ENCODE measurements at places on chromosomes 1 and 21. TPM values are rescaled to one million over a fixed set of nuclear protein-coding genes. Genes with fewer than 3 reads are reported as not detected.

GRCh38 chr1:44418022-44418673, 13.1 kb downstream of the RNF220 start:
- DNase-seq, result no peak
- H3K27me3 ChIP-seq, result peaks cover 56% of the 10 kb centered on the region
- H3K27ac ChIP-seq, result no peak overlapping the region
- H3K36me3 ChIP-seq, result no peaks in the 10 kb centered on the region

GRCh38 chr21:46424621-46425020, 34.1 kb upstream of the DIP2A start:
- H3K36me3 ChIP-seq, result peaks cover 43% of the 10 kb centered on the region
- no peaks in the 10 kb centered on the region for H3K27me3 ChIP-seq
- peaks cover 43% of the 10 kb centered on the region for H3K4me1 ChIP-seq
- peak overlapping the region; percentile 61 for H3K27ac ChIP-seq
- no peak overlapping the region for H3K4me3 ChIP-seq
- peak; percentile 58 for DNase-seq

DNA sequence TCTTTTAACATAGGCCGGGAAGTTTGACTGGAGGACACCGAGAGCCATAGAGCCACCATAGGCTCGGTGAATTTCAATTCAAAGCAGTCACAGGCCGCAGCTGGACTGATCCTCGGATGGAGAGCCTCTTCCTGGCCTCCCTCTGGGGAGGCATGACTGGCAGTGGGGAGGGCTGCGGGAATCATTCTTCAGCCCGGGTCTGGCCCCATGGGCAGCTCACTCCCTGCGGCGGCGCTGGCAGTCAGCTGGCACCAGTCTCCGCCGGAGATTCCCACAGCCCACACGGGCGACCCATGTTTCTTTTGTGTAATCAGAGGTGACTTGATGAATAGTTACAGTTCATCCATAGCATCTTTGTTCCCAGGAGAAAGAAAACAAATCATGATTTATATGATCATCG, 10.6 kb downstream of the ESPN start:
- H3K4me1 ChIP-seq, result peaks cover 9% of the 10 kb centered on the region
- no peaks in the 10 kb centered on the region for H3K36me3 ChIP-seq
- H3K27me3 ChIP-seq, result no peaks in the 10 kb centered on the region
- H3K4me3 ChIP-seq, result no peak overlapping the region

OR6N1 gene
- not detected for total RNA-seq

- no peak for DNase-seq
- H3K36me3 ChIP-seq, result no peaks in the 10 kb centered on the region
- peaks cover 72% of the 10 kb centered on the region for H3K27me3 ChIP-seq
- H3K27ac ChIP-seq, result no peak overlapping the region
- H3K4me3 ChIP-seq, result no peak overlapping the region
These were observed 1.2 kb upstream of the CSMD2 start for GRCh38 chr1:34166191-34166624.

DNA sequence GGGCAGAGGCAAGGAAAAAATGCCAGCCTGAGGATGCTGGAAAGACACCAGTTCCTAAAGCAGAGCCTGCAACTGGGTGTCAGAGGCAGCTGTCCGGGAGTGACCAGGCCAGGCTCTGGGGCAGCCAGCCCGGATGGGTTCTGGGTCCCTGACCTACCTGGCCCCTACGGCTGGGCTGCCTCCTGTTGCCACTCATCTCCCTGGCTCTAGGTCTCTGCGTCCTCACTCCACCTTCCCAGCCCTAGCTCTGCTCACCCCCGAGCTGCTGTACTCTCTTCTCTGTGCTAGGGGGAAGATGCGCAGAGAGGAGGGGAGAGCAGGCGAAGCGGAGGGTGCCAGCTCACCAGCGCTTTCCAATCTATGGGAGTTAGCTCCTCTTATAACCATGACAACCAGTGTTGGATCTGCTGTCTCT, 9.0 kb downstream of the ARHGEF2 start:
- no peak overlapping the region for H3K4me3 ChIP-seq
- H3K27me3 ChIP-seq, result no peaks in the 10 kb centered on the region
- peak overlapping the region; percentile 82 for H3K27ac ChIP-seq
- H3K36me3 ChIP-seq, result peaks cover 73% of the 10 kb centered on the region

- DNase-seq, result no peak
- peaks cover 19% of the 10 kb centered on the region for H3K36me3 ChIP-seq
- H3K27ac ChIP-seq, result no peak overlapping the region
- no peaks in the 10 kb centered on the region for H3K27me3 ChIP-seq
- H3K4me3 ChIP-seq, result no peak overlapping the region
These were observed 40.5 kb downstream of the CD34 start for GRCh38 chr1:207870306-207871031.

KRTAP10-6 gene
- total RNA-seq, result not detected

GRHL3 gene
- total RNA-seq, result not detected

GRCh38 chr1:56345831-56346230, 233.5 kb downstream of the PLPP3 start:
- H3K27me3 ChIP-seq, result no peaks in the 10 kb centered on the region
- H3K27ac ChIP-seq, result no peak overlapping the region
- DNase-seq, result no peak
- H3K4me1 ChIP-seq, result no peaks in the 10 kb centered on the region
- H3K4me3 ChIP-seq, result no peak overlapping the region

GRCh38 chr1:183693521-183693920, 40.4 kb upstream of the APOBEC4 start:
- no peaks in the 10 kb centered on the region for H3K36me3 ChIP-seq
- no peak for DNase-seq
- no peak overlapping the region for H3K4me3 ChIP-seq
- H3K27ac ChIP-seq, result no peak overlapping the region
- no peaks in the 10 kb centered on the region for H3K27me3 ChIP-seq

SPRR1A gene
- not detected for total RNA-seq

DNA sequence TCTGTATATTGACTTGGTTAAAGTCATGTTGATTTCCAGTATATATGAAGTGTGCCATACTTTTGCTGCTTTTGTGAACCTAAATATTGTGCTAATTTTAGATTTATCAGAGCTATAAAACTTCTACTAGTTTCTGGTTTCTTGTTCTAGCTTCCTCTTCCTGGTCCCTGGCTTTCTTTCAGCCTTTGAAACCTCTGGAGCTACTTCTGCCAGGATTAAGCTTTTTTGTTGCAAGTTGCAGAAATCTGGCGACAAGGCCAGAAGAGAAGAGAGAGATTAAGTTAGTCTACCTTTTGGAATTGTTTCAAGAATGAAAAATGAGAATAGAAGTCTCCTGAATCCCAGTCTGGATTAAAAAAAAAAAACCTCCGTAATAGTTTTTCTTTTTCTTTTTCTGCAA, 13.5 kb downstream of the RNF2 start:
- no peaks in the 10 kb centered on the region for H3K27me3 ChIP-seq
- H3K4me3 ChIP-seq, result no peak overlapping the region
- H3K4me1 ChIP-seq, result peaks cover 9% of the 10 kb centered on the region
- H3K36me3 ChIP-seq, result no peaks in the 10 kb centered on the region
- DNase-seq, result no peak

DNA sequence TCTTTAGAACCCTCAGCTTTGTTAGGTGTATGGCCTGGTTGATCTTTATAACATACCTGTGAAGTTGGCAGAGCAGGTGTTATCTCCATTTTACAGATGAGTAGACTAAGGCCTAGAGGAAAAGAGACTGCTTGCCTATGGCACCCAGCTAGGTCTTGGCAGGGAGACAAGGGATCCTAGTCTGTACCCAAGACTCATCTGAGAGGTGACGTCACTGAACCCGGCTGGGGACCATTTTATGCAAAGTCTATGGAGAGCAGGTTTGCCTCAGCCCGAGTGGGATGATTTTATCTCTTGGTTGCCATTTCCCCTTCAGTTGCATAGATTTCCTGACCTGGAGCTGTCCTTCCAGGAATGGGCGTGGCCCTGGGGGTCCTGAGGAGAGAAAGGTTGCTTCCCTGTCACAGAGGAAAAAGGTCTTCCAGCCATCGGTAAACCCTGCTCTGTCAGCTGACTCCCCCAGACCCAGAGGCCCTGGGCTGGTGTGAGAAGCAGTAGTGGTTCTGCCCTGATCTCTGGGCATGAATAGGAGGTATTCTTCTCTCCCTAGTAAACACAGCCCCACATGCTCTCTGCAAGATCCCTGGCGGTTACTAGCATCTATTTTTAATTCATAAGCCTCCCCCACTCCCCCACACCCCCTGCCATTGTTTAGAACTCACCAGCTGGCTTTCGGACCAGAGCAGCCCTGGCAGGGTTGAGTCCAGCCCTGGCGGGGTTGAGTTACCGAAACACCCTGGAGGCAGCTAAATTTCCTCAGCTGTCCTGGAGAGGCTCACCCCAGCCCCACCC, 19.6 kb downstream of the TMCC2 start:
- no peak overlapping the region for H3K27ac ChIP-seq
- H3K27me3 ChIP-seq, result no peaks in the 10 kb centered on the region
- H3K36me3 ChIP-seq, result no peaks in the 10 kb centered on the region
- H3K4me3 ChIP-seq, result no peak overlapping the region

ATP13A2 gene
- 30.6 TPM for total RNA-seq

OR10Z1 gene
- not detected for total RNA-seq

GRCh38 chr1:47849591-47850261, 147.5 kb downstream of the TRABD2B start:
- H3K27ac ChIP-seq, result no peak overlapping the region
- no peaks in the 10 kb centered on the region for H3K4me1 ChIP-seq
- no peaks in the 10 kb centered on the region for H3K27me3 ChIP-seq
- H3K4me3 ChIP-seq, result no peak overlapping the region
- DNase-seq, result no peak
- no peaks in the 10 kb centered on the region for H3K36me3 ChIP-seq

PTGFR gene
- not detected for total RNA-seq

ERICH3 gene
- not detected for total RNA-seq

GRCh38 chr1:154863315-154864174, 6.5 kb downstream of the KCNN3 start:
- no peak overlapping the region for H3K27ac ChIP-seq
- H3K36me3 ChIP-seq, result no peaks in the 10 kb centered on the region
- H3K4me1 ChIP-seq, result no peaks in the 10 kb centered on the region
- H3K4me3 ChIP-seq, result no peak overlapping the region
- peaks cover 18% of the 10 kb centered on the region for H3K27me3 ChIP-seq

- H3K27ac ChIP-seq, result no peak overlapping the region
- peak overlapping the region; percentile 51 for H3K4me3 ChIP-seq
- H3K4me1 ChIP-seq, result peaks cover 20% of the 10 kb centered on the region
- peaks cover 17% of the 10 kb centered on the region for H3K27me3 ChIP-seq
- H3K36me3 ChIP-seq, result no peaks in the 10 kb centered on the region
These were observed 590 bp downstream of the CNN3 start for GRCh38 chr1:94926126-94926914.

GRCh38 chr1:206427291-206427690, 43.0 kb upstream of the IKBKE start:
- no peak for DNase-seq
- no peaks in the 10 kb centered on the region for H3K27me3 ChIP-seq

ZNF683 gene
- total RNA-seq, result 0.41 TPM

GRCh38 chr1:36562181-36562685, 79.5 kb upstream of the CSF3R start:
- no peak overlapping the region for H3K27ac ChIP-seq
- DNase-seq, result no peak
- no peaks in the 10 kb centered on the region for H3K36me3 ChIP-seq
- no peak overlapping the region for H3K4me3 ChIP-seq
- H3K27me3 ChIP-seq, result no peaks in the 10 kb centered on the region

GRCh38 chr1:192067360-192067759, 90.9 kb upstream of the RGS18 start:
- no peaks in the 10 kb centered on the region for H3K4me1 ChIP-seq
- no peak overlapping the region for H3K27ac ChIP-seq
- no peaks in the 10 kb centered on the region for H3K27me3 ChIP-seq
- no peak overlapping the region for H3K4me3 ChIP-seq

DNA sequence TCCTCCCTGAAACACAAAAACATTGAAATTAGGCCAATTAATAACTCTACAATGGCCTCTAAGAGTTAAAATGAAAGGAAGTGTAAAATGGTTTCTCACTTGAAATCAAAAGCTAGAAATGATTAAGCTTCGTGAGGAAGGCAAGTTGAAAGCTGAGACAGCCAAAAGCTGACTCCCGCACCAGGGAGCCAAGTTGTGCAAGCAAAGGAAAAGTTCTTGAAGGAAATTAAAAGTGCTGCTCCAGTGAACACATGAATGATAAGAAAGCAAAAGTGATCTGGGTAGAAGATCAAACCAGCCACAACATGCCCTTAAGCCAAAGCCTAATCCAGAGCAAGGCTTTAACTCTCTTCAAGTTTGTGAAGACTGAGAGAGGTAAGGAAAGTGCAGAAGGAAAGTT, 22.8 kb downstream of the CYYR1 start:
- no peaks in the 10 kb centered on the region for H3K4me1 ChIP-seq
- no peak for DNase-seq
- H3K27me3 ChIP-seq, result no peaks in the 10 kb centered on the region

LCE2B gene
- total RNA-seq, result not detected

GRCh38 chr1:227432981-227433380, 114.7 kb upstream of the CDC42BPA start:
- peaks cover 3% of the 10 kb centered on the region for H3K27me3 ChIP-seq
- H3K27ac ChIP-seq, result no peak overlapping the region
- no peak for DNase-seq
- no peaks in the 10 kb centered on the region for H3K36me3 ChIP-seq
- no peak overlapping the region for H3K4me3 ChIP-seq

DNA sequence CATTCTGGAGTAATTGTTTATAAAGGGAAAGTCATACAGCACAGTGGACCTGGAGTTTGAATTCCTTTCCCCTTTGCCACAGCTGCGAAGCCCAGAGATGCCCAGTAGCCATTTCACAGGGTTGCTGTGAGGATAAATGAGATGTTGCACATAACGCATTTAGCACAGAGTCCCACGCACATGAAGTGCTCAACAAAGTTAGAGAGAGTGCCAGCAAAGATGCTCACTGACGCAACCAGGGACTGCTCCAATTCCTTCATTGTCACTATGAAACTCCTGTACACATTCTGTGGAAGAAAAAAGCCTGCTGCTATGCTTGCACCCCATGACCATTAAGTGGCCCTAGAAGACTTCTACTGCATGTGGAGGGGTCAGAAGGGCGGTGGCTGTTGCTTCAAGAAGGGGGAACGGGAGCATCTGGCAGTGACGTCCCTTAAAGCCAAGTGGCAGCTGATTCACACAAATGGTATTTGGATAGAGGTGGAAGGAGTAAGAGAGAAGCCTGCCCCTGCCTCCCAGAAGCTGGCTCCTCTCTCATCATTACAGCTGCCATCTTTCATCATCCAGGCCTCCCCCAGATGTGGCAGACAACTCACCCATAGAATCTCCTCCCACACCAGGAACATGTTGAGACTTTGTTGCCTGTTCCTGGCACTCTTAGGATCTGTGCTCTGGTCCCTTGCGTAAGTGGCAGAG, 26.5 kb upstream of the VAV3 start:
- no peaks in the 10 kb centered on the region for H3K36me3 ChIP-seq
- H3K4me3 ChIP-seq, result no peak overlapping the region
- H3K27ac ChIP-seq, result no peak overlapping the region
- H3K4me1 ChIP-seq, result no peaks in the 10 kb centered on the region
- no peaks in the 10 kb centered on the region for H3K27me3 ChIP-seq
- DNase-seq, result no peak
